Esophagus squamous epithelium (tissue), 5 donors: ENCODE measurements at places on chromosomes 4 and X. TPM values are rescaled to one million over a fixed set of nuclear protein-coding genes. Genes with fewer than 3 reads are reported as not detected.

- DNase-seq = no peak
Observed at GRCh38 chrX:48996969-48997368, 5.1 kb downstream of the GRIPAP1 start.

GRCh38 chr4:109943745-109944144 is 31.1 kb downstream of the EGF start:
- DNase-seq = no peak

- DNase-seq = no peak
Observed at GRCh38 chr4:145639186-145639698, 20.1 kb downstream of the MMAA start.

DNA sequence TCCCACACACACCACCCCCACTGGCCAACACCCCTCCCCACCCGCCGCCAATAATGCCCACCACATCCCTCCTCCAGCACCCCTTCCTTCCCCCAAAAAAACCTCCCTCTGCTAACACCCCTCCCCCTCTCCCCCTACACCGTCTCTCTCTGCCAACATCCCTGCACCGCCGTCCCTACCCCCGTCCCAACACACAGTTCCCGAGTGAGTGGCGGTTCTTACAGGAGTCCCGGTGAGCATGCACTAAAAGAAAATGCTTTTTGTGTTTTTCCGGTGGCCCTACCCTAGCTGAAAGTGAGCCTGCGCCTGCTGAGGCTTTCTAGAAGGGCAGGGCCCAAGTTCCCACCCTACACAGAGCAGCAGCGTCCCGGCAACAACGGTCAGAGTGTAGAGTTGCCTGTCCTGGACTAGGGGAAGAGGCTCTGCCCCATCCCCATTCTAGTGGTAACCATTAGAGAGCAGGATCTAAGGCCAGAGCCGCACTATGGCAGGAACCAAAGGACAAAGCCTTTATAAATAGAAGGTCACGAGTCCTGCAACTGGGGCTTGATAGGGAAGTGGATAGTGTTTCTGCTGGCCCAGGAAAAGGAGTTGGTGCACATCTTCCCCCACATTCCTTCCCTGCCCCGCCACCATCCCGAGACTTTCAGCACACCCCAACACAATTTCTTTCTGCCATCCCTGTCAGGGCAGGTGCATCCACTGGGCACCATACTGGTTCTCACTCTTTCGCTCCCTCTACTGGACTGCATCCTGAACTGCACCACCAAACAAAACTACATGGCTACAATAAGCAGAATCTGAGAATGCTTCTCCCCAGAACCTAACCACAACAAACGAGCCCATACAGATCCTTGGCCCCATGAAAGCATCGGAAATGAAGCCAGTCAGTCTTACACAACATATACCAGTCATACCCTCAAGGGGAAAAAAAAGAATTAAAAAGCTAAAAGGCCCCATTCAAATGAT is 78.1 kb upstream of the PAGE3 start:
- no peak for DNase-seq

- no peak for DNase-seq
Observed at GRCh38 chrX:69256291-69256565, 91.0 kb upstream of the PJA1 start.

- no peak for DNase-seq
Observed at GRCh38 chr4:20127626-20128025, 124.1 kb upstream of the SLIT2 start.

Gene ZCCHC13
- total RNA-seq = not detected

Gene GC
- not detected for total RNA-seq

Gene PFKFB1
- total RNA-seq = not detected

Gene CENPVL3
- not detected for total RNA-seq
